DMS79 treated with DMSO at 0.1 percent for 48 hours (cell line): ENCODE measurements at places on chromosomes 16 and 17.

DNA sequence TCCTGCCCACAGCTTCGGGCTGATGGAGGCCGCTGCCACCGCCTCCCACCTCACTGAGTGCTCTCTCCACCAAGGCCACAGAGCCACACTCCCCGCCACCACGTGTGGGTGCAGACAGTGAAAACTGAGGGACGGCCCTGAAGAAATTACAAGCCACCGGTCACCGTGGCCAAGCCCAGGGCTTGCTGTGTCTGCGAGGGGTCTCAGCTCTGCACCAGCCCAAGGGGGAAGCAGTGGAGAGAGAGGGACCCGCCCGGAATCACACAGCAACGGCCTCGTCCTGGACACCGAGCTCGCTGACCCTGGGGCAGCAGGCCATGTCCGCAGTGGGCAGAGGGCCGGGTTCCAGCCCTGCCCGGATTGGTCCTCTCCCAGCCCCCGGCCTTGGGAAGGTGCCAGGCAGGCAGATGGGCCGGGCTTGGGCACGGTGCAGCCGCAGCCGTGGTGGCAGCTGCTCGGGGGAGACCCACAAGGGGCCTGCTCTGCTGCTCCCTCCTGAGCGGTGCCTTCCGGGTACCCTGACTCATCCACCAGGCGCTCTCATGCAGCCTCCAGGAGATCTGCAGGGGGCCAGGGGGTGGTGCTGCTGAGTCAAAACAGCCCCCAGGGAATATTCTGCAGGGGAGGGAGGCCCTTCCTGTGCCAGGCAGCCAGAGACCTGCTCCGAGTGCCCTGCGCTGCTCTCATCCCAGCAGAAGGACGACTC is 52.0 kb downstream of the CBFA2T3 start:
- peak; percentile 32 for DNase-seq

- no peak for DNase-seq
Observed at GRCh38 chr17:1643293-1643998, 2.1 kb downstream of the SCARF1 start.

DNA sequence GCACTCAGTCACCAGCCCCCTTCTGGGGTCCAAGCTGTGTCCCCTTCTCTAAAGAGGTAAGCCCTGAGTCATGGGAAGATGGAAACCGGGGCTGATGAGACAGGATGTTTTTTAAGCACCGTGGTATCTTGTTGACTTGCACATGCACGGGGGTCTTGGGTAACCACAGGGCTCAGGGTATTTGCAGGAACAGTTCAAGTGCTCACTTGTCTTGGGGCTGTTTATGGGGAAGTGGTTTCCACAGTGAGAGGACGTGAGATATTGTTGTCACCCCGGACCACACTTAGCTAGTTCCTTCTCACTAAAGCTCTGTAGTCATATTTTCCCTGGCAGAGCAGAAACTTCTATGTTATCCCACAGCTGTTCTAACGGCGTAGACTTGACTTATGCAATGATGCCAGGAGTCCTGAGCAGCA is 7.7 kb downstream of the CCL3L1 start:
- DNase-seq: no peak

DNA sequence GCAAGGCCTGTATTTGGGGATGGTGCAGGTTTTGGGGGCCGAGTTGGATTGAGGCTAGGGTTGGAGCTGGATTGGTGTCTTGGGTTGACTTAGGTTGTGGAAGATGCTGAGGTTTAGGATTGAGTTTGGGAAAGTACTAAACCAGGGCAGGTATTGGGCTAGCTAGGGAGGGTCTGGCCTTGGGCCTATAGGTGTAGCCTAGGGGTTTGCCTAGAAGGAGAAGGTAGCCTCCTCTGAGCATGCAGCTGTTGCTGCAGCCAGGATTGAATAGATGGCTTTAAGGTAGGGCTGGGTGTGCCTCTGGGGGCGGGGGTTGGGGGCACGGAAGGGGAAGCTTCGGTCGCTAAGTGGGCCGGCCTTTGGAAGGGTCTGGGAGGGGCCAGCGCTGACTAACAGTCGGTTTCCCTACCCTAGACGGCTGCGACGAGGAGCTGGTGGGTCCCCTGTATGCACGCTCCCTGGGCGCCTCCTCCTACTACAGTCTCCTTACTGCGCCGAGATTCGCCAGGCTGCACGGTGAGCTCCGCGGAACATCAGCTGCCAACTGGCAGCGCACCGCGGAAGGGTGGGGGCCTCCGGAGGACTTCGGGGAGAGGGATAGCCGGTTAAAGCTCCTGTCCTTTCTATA is 1.2 kb downstream of the CNTNAP1 start:
- DNase-seq: no peak

GRCh38 chr16:82033683-82034300 is 1.3 kb upstream of the HSD17B2 start:
- no peak for DNase-seq

DNA sequence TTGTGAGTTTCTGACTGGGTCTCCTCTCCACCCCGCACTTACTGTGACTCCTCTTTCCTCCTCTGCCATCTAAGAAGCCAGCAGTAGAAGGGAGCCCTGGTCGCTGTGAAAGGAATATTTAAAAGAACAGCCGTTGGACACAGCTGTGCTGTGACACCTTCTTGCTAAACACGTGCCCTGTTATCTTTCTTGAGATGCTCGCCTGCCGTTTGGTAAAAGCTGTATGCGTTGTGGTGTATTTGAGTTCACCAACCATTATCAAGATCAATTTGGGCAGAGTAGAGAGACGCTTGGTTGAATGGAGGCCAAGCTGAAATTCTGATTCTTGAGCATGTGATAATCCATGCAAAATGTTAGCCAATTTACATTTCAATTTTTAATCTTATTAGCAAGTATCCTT is 3.8 kb downstream of the GID4 start:
- no peak for DNase-seq

GRCh38 chr17:47726796-47727703 is 6.0 kb upstream of the TBX21 start:
- DNase-seq: no peak

- no peak for DNase-seq
Observed at GRCh38 chr17:30229012-30229411, 6.5 kb downstream of the SLC6A4 start.

- DNase-seq: no peak
Observed at GRCh38 chr16:54446639-54447038, 160.1 kb upstream of the IRX3 start.

GRCh38 chr16:17230932-17231581 is 239.7 kb downstream of the XYLT1 start:
- no peak for DNase-seq

- DNase-seq: no peak
Observed at GRCh38 chr17:41480136-41480535, 815 bp downstream of the KRT35 start.

- DNase-seq: no peak
Observed at GRCh38 chr16:57651344-57652333, 16.5 kb upstream of the ADGRG3 start.

DNA sequence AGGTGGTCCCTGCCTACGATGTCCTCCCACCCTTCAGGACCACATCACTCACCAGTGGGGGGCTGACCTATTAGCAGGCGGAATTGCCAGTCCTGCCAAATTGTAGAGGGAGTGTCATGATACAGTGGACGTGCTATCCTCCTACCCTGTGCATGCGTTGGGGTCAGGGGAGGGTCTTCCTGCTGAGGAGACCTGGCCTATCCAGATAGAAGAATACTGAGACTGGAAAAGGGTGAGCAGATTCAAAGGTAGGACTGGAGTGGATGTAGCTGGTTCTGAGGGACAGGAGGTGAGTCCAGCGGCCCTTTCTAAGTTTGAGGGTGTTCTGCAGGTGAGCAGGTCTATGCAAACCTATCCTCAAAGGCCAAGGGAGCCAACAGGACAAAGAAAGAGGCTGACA is 8.0 kb downstream of the PRSS41 start:
- DNase-seq: no peak

DNA sequence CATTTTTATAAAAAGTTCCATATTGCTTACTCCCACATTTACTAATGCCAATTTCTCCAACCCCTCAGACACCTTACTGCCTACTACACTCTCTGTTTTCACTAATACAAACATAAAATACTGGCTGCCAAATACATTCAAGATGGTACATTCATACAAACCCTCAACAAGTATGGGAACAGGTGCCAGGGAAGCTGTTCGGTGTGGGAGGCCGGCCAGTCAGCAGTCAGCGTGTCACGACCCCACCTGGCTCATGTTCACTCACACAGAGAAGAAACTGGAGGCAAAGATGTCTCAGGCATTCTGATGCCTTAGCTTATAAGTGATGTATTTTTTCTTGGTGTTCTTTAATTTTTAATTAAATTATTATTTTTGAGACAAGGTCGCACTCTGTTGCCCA is 42.4 kb upstream of the TRAP1 start:
- DNase-seq: no peak

GRCh38 chr16:4574919-4575705 is 19.0 kb downstream of the C16orf96 start:
- DNase-seq: no peak

GRCh38 chr16:81318711-81319110 is 3.9 kb downstream of the GAN start:
- no peak for DNase-seq

GRCh38 chr17:79959042-79959441 is 76.6 kb downstream of the TBC1D16 start:
- DNase-seq: no peak

- DNase-seq: no peak
Observed at GRCh38 chr16:54289945-54290832, 3.6 kb upstream of the IRX3 start.

- DNase-seq: peak; percentile 23
Observed at GRCh38 chr16:67199011-67199807, at the start of gene ELMO3. Gene ELMO3, plus strand, starts transcription at chr16:67199131. Its CDS starts 196 bp downstream, at chr16:67199327.

DNA sequence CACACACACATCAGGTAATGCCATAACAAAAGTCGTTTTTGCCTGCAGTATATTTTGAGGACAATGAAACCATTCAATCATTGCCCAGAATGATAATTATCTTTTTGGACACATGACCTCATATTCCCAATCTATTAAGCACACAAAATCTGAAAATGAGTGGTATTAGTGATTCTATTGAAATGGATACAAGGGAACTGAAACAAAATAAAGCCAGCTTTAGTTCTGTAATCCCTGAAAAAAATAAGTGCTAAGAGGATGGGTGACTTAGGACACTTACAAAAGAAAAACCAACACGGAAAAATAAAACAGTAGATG is 128.3 kb upstream of the MAF start:
- DNase-seq: no peak

DNA sequence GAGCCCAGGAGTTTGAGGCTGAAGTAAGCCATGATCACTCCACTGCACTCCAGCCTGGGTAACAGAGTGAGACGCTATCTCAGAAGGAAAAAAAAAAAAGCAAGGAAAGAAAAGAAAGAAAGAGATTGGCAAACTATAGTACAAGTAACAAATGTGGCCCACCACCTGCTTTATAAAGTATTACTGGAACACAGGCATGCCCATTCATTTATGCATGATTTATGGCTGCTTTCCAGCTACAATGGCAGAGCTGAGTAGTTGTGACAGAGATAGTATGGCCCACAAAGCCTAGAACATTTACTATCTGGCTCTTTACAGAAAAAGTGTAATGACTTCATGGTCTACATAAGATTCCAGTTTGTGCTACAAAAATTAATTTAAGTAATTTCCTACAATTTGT is 23.6 kb downstream of the C16orf87 start:
- DNase-seq: no peak

DNA sequence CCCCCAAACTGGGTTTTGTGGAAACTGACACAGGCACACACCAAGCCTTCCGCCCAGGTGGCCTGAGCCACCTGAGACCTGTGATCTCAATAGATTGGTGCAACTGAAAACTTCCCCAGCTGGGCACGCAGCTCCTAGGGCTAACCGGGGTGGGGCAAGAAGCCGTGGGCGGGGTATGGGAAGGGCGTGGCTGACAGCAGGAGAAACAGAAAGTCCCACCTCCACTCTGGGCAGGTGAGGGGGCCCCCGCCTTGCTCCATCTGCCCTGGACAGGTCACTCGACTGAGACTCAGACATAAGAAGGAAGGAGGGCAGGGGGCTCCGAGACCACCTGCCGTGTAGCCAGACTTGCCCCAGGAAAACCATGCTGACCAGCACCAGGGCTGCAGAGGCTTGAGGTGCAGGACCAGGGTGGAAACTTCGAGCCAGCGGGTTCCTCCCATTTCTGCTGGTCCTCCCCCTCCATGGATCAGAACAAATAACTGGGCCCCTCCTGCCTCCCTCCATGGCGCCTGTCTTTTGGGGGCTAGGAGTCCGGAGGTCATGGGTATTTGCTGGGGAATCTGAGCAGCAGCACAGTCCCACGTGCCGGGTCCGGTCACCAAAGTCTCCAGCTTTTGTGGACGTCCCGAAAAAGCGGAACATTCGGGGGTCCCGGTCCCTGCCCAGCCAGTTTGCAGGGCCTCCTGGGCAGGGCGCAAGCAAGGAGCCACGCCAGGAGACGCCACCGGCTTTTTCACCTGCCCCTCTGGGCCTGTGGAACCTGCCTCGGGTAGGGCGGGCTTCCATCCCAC is 1.3 kb downstream of the TIMP2 start:
- peak; percentile 16 for DNase-seq

- no peak for DNase-seq
Observed at GRCh38 chr17:19012171-19013080, 7.9 kb upstream of the FAM83G start.

DNA sequence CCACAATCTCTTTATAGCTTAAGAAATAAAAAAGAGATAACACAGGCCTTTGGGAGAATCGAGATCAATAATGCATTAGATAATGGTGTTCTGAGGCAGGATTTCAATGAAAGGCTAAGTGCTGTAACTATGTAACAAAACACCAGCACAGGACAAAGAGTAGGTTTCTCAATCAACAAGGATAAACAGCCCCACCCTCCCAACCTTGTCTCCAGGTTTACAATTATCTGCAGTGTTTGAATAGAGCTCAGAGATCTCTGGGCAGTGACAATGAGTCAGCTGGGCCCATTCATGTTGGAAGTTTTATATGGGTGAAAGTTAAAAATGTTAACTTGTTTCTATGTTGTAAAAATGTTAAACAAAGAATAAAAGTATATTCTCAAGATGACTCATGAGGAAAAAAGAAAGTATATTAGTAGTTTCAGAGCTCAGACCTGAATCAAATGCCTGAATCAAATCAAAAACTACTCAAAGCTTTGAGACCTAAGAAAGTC is 17.0 kb upstream of the KRT20 start:
- DNase-seq: no peak

DNA sequence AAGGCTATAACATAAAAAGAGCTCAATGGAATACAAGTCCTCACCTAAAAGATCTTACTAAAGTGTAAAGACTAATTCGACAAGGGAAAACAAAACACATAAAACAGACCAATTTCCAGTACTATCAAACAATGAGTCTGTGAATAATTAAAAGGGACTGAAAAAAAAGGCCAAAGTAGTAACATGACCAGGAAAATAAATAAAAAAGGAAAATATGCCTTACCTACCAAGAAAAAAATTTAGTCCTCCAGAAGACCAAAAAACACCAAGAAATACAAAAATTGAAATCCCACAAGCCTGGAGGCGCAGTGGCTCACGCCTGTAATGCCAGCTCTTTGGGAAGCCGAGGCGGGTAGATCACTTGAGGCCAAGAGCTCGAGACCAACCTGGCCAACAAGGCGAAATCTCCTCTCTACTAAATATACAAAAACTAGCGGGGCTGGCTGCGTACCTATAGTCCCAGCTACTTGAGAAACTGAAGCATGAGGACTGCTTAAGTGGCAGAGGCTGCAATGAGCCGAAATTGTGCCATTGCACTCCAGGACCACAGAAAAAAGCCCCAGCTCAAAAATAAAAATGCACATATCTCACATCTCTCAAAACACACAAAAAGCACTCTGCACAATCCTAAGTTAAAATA is 60.8 kb downstream of the TEX14 start:
- DNase-seq: no peak

GRCh38 chr17:3011891-3012290 is 51.5 kb downstream of the OR1D5 start:
- no peak for DNase-seq
